A549 treated with dexamethasone at 1 μM for 4 hours (cell line): ENCODE measurements at places on chromosomes 11 and 22. TPM values are rescaled to one million over a fixed set of nuclear protein-coding genes. Genes with fewer than 3 reads are reported as not detected.

Gene GTF2H1
- total RNA-seq, result 35.7 to 38.8 TPM (median 36.8 TPM) in 5 replicates

Gene TMEM191B
- total RNA-seq, result 0.81 to 1.3 TPM (median 0.97 TPM) in 5 replicates

Gene FXYD6
- total RNA-seq, result 0.11 to 0.39 TPM (median 0.31 TPM) in 5 replicates

Gene OR56A1
- not detected in 5 replicates for total RNA-seq

Gene SYT13
- total RNA-seq, result 5.8 to 7.5 TPM (median 6.6 TPM) in 5 replicates

Gene SHISA8
- 0.07 to 0.31 TPM (median 0.11 TPM) in 5 replicates for total RNA-seq

Gene PRR33
- total RNA-seq, result not detected in 5 replicates
